Fibroblast of skin of right biceps (primary cell): ENCODE measurements at places on chromosomes 2 and 18.

DNA sequence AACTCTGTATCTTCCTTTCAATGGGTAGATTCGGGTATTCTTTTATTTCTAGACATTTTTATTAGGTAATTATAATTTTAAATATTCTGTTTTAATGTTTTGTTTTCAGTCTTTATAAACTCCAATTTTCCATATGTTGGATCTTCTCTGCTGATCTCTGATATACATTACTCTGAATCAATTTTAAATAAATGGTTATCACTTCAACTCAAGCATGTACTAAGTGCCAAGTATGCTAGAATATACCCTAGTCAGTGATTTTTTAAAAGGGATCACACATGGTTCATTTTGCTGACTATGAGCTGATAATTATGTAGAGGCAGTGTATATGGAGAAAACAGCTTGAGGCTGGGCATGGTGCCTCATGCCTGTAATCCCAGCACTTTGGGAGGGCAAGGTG lies 41.7 kb upstream of the NCOA1 start:
- no peak for DNase-seq

DNA sequence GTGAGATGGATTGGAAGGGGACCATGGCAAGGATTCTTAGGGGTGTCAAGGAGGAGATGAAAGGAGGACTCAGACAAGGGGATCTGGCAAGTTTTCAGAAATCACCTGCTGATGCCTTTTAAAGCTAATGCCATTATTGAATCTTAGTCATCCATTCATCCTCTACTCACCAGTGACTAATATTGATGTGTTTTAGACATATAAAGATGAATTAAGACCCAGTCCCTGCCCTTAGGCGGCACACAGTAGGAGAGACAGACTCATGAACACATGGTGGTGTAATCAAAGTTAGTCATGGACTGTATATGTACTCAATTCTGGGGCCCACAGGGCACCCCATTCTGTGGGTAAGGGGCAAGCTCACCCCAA lies 56.5 kb upstream of the ATL2 start:
- DNase-seq = no peak

- DNase-seq = no peak
These were observed 53.2 kb downstream of the G6PC2 start for GRCh38 chr2:168954256-168954655.

- DNase-seq = no peak
These were observed 122.8 kb upstream of the HS6ST1 start for GRCh38 chr2:128441341-128442052.

- no peak for DNase-seq
These were observed 1.3 kb downstream of the IFIH1 start for GRCh38 chr2:162317058-162317742.

GRCh38 chr2:144285324-144285723 lies 234.6 kb downstream of the ZEB2 start:
- no peak for DNase-seq

DNA sequence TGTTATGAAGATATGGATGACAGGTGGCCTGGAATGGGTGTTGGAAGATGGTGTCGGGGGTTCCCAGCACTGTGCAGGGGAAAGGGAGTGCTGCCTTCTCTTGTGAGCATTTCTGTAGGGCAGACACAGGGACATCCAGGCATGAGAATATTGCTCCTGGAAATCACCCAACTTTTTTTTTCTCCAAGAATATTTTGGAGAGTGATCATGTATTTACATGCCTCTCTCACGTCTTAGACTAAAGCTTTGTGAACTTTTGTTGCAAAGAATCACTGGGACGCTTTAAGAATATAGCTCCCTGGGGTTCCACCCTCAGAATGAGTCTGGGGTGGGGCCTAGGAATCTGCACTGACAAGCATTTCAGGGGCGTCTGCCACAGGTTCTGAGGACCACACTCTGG lies 68.7 kb downstream of the VWA3B start:
- no peak for DNase-seq
